Sigmoid colon (tissue), 7 donors: ENCODE measurements at places on chromosomes 13 and 19. TPM values are rescaled to one million over a fixed set of nuclear protein-coding genes. Genes with fewer than 3 reads are reported as not detected.
A peak's percentile ranks its signal among the peaks of the same experiment; 100 is the strongest.

ING1 gene
- 16.8 TPM for total RNA-seq

RNF113B gene
- not detected for total RNA-seq

DNA sequence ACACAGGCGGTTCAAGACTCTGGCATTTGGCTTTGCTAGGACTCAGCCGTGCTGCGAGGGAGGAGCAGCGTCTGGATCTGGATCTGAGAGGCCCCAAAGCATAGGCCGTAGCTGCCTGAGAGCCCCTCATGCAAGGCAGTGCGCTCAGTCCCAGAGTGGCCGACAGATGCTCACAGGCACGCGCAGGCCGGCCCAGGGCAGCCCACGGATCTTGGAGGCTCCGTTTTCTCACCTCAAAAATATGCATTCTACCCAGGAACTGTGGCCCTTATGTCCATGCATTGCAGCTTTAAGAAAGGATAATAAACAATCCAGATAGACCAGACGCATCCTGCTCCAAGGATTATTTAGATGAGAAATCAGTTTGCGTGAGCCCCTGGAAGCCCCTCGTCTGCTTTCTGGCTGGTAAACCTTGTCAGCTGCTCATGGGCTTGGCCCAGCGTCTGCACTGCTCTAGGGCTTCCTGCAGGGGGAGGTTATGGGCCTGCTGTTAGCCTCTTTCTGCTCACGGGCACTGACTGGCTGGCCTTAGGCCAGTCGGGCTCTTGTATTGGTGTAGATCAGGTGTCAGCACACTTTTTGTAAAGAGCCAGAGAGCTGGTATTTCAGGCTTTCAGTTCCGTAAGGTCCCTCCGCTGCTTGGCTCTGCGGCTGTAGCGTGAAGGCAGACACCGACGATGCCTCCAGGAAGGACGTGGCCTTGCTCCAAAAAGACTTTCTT lies 24.2 kb downstream of the TEX29 start:
- no peak for DNase-seq

GRCh38 chr19:11102944-11103343 lies 13.7 kb downstream of the LDLR start:
- no peak for DNase-seq

DNA sequence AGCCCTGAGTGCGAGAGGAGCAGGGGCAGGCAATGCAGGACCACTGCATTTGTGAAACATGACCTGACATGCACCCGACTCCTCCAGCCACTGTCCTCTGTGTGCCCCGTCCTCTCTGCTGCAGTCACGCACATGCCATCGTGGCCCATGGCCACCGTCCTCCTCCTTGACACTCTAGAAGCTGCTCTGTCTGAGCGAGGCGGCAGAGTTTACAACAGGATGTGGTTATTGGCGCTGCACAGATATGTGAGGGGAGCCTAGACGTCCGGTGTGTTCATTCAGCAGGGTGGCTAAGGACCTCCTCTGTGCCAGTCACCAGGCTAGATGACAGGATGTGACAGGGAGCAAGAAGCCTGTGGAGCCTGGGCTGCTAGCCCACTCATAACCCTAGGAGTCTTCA lies 277.8 kb downstream of the FOXO1 start:
- peak; percentile 62 for DNase-seq

- DNase-seq = no peak
Measured at GRCh38 chr19:46133101-46133627, 8.7 kb upstream of the IGFL3 start.

DNA sequence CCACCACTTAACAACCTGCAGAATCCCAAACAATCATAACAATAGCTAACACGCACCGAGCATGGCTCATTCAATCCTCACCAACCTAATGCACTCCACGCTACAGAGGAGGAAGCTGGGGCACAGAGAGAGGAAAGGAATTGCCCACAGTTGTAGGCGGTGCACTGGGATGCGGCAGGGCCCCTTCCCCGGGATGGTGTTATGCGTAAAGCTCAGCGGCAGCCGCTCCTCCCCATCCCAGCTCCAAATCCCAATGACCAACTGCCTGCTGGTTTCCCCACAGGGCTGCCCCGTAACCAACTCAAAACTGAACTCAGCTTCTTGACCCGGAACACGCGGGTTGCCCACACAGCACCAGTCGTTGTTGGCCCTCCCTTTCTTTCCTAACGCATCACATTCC lies 42.2 kb downstream of the SERP2 start:
- DNase-seq = no peak

GRCh38 chr19:4518345-4519171 lies at the start of gene PLIN4:
Gene PLIN4, minus strand, starts transcription at chr19:4518486. Its CDS starts 214 bp downstream, at chr19:4518272.
- peak; percentile 97 for DNase-seq
